ENCODE measurements at places on chromosomes 1 and 21. TPM values are rescaled to one million over a fixed set of nuclear protein-coding genes. Genes with fewer than 3 reads are reported as not detected.

Gene TSPAN2
- not detected for total RNA-seq

Gene LRRC38
- total RNA-seq: not detected

Gene TSTD1
- total RNA-seq: 20.1 TPM

Gene CLCA4
- total RNA-seq: 0.08 TPM

Gene NBPF8
- total RNA-seq: 22.3 TPM

Gene A3GALT2
- total RNA-seq: not detected

Gene ADORA3
- not detected for total RNA-seq

Gene TNFAIP8L2
- not detected for total RNA-seq

Gene TRABD2B
- total RNA-seq: not detected

Gene HRNR
- total RNA-seq: not detected

Gene KRTAP8-1
- total RNA-seq: not detected

Gene LRRC53
- not detected for total RNA-seq

Gene FBXO42
- 25.7 TPM for total RNA-seq

- DNase-seq: no peak
These were observed 50.1 kb downstream of the HUNK start for GRCh38 chr21:31922881-31923280.

DNA sequence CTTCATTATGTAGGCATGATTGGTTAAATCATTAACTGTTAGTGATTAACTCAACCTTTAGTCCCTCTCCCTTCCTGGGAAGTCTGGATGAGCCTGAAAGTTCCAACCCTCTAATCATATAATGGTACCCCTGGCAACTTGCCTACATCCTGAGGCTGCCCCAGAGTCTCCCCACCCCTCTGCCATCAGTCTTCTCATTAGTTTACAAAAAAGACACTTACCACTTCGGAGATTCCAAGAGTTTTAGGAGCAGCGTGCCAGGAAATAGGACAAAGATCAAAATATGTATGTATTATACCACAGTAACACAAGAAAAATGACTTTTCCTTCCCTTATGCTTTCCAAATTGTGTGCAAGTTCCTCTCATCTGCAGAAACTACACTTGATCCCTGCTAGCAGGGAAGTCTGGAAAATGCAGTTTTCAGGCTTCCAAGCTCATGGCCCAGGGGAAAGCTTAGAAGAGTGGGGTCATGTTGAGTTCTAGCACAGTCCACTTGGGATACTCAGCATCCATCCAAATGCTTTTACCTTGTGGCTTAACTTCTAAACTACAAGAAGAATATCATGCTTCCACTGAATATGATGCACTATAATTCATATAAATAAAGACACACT is 64.6 kb upstream of the PPIH start:
- DNase-seq: no peak

DNA sequence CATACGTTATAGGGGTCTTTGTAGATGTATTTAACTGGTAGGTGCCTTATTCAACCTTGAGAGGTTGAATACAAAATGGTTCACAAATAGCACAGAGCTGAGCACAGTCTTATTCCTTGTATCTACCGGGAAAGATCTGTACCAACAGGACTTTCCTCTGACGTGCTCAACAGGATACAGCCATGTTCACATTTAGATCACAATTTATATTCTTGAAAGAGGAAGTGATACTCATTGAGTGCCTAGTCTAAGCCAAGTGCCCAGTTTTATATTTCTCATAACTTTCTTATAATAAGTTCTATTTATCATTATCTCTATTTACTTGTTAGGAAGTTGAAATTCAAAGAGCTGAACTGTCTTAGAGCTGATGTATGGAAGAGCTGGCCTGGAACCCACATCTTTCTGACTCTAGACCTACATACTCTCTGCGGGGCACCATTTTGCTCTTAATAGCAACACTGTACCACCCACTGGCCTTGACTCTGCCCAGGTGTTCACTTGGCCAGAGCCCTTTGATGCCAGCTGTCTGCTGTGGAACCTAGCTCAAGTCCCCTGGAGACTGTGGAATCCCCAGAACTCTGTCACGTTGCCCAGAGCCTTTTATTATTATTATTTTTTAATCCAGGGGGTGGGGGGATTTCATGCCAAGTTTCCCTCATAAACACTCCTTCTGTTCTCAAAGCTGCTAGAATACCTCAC is 156.2 kb downstream of the TPR start:
- no peak for DNase-seq

GRCh38 chr21:33684923-33685560 is 42.7 kb downstream of the ITSN1 start:
- DNase-seq: no peak

DNA sequence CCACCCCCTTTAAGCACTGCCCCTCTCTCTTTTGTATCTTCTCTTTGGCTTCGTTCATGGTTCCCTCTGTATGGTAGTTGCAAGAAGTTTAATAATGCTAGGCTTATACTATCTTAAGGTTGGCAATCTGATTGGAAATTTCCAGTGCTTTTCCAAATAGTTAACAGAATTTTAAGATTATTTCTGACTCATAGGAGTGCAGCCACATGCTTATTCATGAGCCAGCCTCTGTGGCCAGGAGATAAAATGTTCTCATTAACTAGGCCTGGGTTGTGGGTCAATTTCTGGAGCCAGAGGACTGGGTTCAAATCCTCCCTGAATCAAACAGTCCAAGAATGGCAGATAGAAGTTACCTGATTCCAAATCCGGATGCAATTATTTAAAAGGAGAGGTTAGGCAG is 103.1 kb downstream of the ATP6V1G3 start:
- DNase-seq: no peak

- DNase-seq: no peak
These were observed 106.4 kb downstream of the PCBP3 start for GRCh38 chr21:45749974-45750373.

GRCh38 chr1:40978886-40979240 is 633 bp upstream of the CTPS1 start:
- no peak for DNase-seq

- no peak for DNase-seq
These were observed 13.3 kb downstream of the SLC66A1 start for GRCh38 chr1:19325368-19325957.

- no peak for DNase-seq
These were observed 14.0 kb downstream of the KRTAP24-1 start for GRCh38 chr21:30268608-30269197.

DNA sequence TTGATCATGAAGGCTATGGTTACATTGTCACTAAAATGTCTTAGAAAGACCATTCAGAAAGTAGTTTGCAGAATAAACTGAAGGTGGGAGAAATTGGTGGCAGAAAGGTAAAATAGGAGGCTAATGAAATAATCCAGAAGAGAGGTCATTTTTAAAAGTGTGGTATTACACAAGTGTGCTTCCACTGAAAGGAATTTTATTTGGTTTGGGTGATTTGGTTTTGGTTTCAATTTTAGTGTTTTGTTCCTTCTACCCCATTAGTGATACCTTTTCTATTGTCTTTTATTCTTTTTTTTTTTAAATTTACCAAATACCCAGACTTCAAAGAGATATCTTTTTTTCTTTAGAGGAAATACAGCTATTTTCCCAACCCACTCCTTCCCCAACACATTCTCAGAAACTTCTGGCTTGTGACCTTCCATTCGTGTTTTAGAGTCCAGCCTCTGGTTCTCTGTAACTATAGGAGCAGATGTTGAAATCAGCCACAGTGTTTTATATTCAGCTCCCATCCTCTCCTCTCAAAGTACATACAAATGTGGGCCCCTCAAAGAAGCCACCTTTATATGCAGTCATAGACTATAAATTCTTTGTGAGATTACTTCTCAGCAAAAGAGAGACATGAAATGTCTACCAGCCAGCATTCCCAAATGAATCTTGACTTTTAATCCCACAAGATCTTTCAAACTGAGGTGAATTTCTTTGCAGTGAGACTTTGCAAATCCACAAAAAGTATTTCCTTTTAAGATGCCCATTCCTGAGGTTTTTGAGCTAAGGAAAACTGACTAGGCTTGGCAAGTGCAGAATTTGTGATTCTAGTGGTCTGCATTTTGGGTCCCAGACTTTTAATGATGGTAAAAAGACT is 42.0 kb upstream of the PALMD start:
- no peak for DNase-seq

- no peak for DNase-seq
These were observed 19.2 kb upstream of the EDEM3 start for GRCh38 chr1:184773762-184774320.

GRCh38 chr1:9184749-9185148 is 49.8 kb upstream of the H6PD start:
- DNase-seq: no peak

- DNase-seq: no peak
These were observed 24.8 kb downstream of the EPS15 start for GRCh38 chr1:51494138-51494830.

GRCh38 chr21:14213164-14213563 is 2.4 kb upstream of the LIPI start:
- DNase-seq: no peak

GRCh38 chr1:37480581-37481288 is 6.4 kb downstream of the ZC3H12A start:
- no peak for DNase-seq

- no peak for DNase-seq
These were observed 161.1 kb downstream of the KCTD3 start for GRCh38 chr1:215728169-215728568.

- DNase-seq: no peak
These were observed 840 bp upstream of the HEATR1 start for GRCh38 chr1:236604905-236605806.

DNA sequence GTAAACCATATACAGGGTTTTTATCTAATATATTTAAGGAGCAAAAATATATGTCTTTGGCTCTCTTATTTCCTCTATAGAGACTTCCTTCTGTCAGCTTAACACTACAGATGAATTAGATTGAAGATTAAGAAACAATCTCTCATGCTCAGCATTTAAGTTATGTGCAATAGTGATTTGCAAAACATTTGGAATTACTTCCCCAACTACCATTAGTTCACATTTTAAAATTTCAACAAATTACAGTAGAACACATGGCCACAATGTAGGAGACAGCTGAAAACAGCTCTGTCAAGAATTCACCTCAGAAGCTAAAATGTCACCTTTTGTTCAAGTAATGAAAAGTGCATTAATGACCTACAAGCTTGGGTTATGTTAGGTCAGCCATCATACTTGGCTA is 177.9 kb downstream of the EIF4G3 start:
- DNase-seq: no peak

DNA sequence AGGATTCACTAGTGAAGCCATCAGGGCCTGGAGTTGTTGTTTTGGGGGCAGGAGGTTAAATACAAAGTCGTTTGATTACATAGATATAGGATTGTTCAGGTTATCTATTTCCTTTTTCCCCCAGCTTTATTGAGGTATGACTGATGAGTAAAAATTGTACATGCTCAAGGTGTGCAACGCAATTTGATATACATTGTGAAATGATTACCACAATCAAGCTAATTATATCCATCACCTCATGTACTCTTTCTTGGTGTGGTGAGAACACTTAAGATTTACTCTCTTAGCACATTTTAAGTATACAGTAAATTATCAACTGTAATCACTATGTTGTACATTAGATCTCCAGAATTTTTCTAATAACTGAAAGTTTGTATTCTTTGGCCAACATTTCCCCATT is 6.0 kb downstream of the FGGY start:
- DNase-seq: no peak

- no peak for DNase-seq
These were observed 9.8 kb upstream of the P3R3URF start for GRCh38 chr1:46186076-46186475.

GRCh38 chr1:244062156-244062725 is 11.2 kb downstream of the ZBTB18 start:
- DNase-seq: no peak
